A549 treated with DMSO at 1 μM for 4 hours (cell line): ENCODE measurements at places on chromosomes 6 and 20. TPM values are rescaled to one million over a fixed set of nuclear protein-coding genes. Genes with fewer than 3 reads are reported as not detected.

The OR2B6 gene
- total RNA-seq, result 0.17 to 0.25 TPM (median 0.17 TPM) in 3 of 5 replicates, not detected in the others

The SLC22A1 gene
- total RNA-seq, result 1.2 to 2.7 TPM (median 1.9 TPM) in 5 replicates

The PDE10A gene
- total RNA-seq, result 32.3 to 38.5 TPM (median 35.3 TPM) in 5 replicates

The FAM83C gene
- 0.02 to 0.06 TPM in 2 of 5 replicates, not detected in the others for total RNA-seq

The FAM50B gene
- 3.8 to 5.6 TPM (median 5.3 TPM) in 5 replicates for total RNA-seq

The CST2 gene
- total RNA-seq, result 0.14 to 0.52 TPM (median 0.28 TPM) in 3 of 5 replicates, not detected in the others

The HTR1E gene
- not detected in 5 replicates for total RNA-seq

The BMP6 gene
- 14.1 to 21.4 TPM (median 18.5 TPM) in 5 replicates for total RNA-seq

The SLC22A7 gene
- not detected in 5 replicates for total RNA-seq

The COL11A2 gene
- 0.72 to 1.3 TPM (median 0.89 TPM) in 5 replicates for total RNA-seq

The GRM1 gene
- total RNA-seq, result 0.02 to 0.04 TPM (median 0.03 TPM) in 4 of 5 replicates, not detected in the other

The OXT gene
- total RNA-seq, result not detected in 5 replicates

The SLC35D3 gene
- 0.03 to 0.10 TPM (median 0.05 TPM) in 5 replicates for total RNA-seq

The OR2H2 gene
- total RNA-seq, result not detected in 5 replicates

The ADAM33 gene
- total RNA-seq, result 0.05 to 0.06 TPM (median 0.05 TPM) in 3 of 5 replicates, not detected in the others

The BTN1A1 gene
- total RNA-seq, result 0.04 TPM in 1 of 5 replicates, not detected in the others

The PSORS1C1 gene
- 3.1 to 5.8 TPM (median 5.5 TPM) in 5 replicates for total RNA-seq

The FAXC gene
- total RNA-seq, result 6.3 to 8.8 TPM (median 6.8 TPM) in 5 replicates

The ZNF322 gene
- total RNA-seq, result 5.0 to 7.7 TPM (median 5.3 TPM) in 5 replicates

The MAS1 gene
- total RNA-seq, result not detected in 5 replicates

The TDRD6 gene
- not detected in 5 replicates for total RNA-seq

The RNF146 gene
- total RNA-seq, result 9.2 to 11.4 TPM (median 11.3 TPM) in 5 replicates

The MBOAT1 gene
- 2.9 to 3.6 TPM (median 3.4 TPM) in 5 replicates for total RNA-seq

The NSFL1C gene
- 120 to 154 TPM (median 125 TPM) in 5 replicates for total RNA-seq

The NTSR1 gene
- 0.10 to 0.33 TPM (median 0.20 TPM) in 5 replicates for total RNA-seq

The GSTA3 gene
- total RNA-seq, result not detected in 5 replicates

The TTLL9 gene
- 0.07 to 0.11 TPM (median 0.09 TPM) in 3 of 5 replicates, not detected in the others for total RNA-seq

The ERVFRD-1 gene
- total RNA-seq, result not detected in 5 replicates

The BICRAL gene
- total RNA-seq, result 2.8 to 4.1 TPM (median 3.8 TPM) in 5 replicates

The ECT2L gene
- total RNA-seq, result not detected in 5 replicates

The SYNJ2 gene
- 61.8 to 71.2 TPM (median 68.5 TPM) in 5 replicates for total RNA-seq

The CLVS2 gene
- 0.01 to 0.08 TPM (median 0.07 TPM) in 5 replicates for total RNA-seq

The CHRNA4 gene
- 0.19 to 2.1 TPM (median 0.29 TPM) in 5 replicates for total RNA-seq

The SYCP2 gene
- total RNA-seq, result 0.18 to 0.81 TPM (median 0.37 TPM) in 5 replicates

The RAET1E gene
- 2.2 to 3.4 TPM (median 2.9 TPM) in 5 replicates for total RNA-seq

The PRIM2 gene
- 10.7 to 13.9 TPM (median 13.3 TPM) in 5 replicates for total RNA-seq

The SLC2A10 gene
- total RNA-seq, result not detected in 5 replicates

The SLC17A1 gene
- total RNA-seq, result 0.06 TPM in 2 of 5 replicates, not detected in the others

The TSPO2 gene
- not detected in 5 replicates for total RNA-seq
